Cortex of kidney (tissue), 1 donor: ENCODE measurements at places on chromosomes 5 and 9.

GRCh38 chr5:52938226-52938625 is 50.9 kb upstream of the ITGA2 start:
- no peak for DNase-seq

GRCh38 chr9:3497857-3498256 is 27.9 kb downstream of the RFX3 start:
- no peak for DNase-seq

GRCh38 chr9:94610181-94610606 is 16.6 kb upstream of the FBP2 start:
- DNase-seq: no peak

- DNase-seq: no peak
These were observed 84.7 kb downstream of the FEM1C start for GRCh38 chr5:115459855-115460341.

DNA sequence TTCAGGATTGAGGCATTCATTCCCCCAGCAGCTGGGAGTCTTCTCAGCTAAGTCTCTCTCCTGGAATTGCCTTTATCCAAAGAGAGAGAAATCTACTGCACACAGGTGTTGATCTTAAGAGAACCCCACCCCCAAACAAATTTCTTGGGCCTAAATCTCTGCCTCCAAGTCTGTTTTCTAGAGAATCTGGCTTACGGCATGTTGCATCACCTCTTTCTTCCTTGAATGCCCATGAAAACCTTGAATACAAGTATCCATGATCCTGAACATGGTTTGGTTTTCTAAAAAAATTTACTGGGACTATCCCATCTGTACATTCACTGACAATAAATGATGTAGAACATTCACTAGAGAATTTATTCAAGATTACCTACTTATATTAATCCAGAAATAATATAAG is 401.6 kb downstream of the PDE4D start:
- DNase-seq: no peak

GRCh38 chr5:96638561-96638960 is 23.6 kb upstream of the CAST start:
- DNase-seq: no peak

DNA sequence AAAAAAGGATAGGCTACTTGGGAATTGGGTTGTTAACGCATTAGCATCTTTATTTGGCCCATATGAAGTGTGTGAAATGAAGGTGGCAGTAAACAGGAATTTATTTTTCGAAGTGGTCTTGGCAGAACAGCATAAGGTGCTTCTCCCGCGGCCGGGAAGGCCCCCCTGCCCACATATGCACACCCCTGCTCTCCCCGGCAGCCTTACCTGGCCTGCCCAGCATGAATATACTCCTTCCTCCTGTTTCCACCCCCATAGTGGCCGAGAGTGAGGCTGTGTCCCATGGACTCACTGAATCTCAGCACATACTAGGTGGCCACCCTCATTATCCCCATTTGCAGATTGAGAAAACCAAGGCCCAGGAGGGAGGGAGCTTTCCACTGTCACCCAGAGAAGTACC is 54.0 kb upstream of the OLFM1 start:
- DNase-seq: no peak

DNA sequence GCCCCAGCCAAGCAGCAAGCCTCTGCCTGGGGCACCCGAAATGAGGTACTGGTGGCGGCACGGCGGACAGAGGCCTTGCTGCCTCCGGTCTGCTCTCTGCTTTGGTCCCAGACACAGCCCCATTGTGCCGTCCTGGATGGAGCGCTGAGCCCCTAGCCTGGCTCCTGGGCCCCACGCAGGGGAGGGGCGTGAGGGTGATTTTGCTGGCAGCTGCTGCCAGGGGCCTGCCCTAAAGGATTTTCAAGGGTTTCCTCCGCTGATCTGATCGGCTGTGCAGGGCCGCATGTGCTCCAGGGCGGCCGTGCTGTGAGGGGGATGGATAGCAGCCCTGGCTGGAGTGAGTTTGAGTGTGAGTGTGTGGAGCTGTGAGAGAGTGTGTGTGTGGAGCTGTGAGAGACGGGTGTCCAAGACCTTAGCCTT is 1.3 kb downstream of the GPSM1 start:
- no peak for DNase-seq

- no peak for DNase-seq
These were observed 74.8 kb downstream of the SH3PXD2B start for GRCh38 chr5:172379481-172379880.

DNA sequence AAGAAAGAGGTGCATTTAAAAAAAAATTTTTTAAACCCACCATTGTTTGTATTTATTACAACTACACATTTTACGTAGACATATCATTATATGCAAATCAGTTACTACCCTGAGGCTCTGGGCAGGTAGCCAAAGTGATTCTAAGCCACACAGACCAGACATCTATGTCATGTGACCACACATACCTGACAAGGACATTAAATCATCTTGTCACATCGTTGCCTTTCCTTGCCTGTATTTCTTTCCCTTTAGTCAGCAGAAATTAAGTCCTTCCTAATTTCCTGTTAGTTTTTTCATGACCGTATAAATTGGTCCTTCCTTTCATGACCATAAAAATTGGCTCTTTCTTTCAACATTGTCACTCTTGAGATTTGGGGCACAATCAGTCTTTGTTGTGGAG is 134.2 kb upstream of the MARCHF11 start:
- no peak for DNase-seq
